Activated T-cell treated with anti-CD3 and anti-CD28 coated beads, Interleukin-2, amount 50 U/mL, for 4 hours (primary cell): ENCODE measurements at places on chromosomes 3 and 15.

DNA sequence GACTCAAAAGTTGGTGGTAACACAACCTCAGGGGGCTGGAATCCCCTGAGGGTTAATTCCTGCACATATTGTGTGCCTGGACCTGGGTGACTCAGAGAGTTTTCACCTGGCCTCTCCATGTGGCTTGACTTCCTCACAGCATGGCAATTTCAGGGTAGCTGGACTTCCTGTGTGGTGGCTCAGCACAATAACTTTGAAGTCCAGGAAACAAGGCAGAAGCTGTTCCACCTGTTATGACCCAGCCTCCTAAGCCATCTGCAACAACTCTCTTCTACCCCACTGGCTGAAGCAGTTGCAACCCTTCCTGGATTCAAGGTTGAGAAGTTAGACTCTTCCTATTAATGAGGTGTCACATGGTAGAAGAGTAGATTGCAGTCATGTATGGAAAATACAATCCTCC, 58.4 kb downstream of the EDEM1 start:
- DNase-seq = no peak

- no peak for DNase-seq
Measured at GRCh38 chr15:83323296-83323711, 38.8 kb upstream of the BNC1 start.

DNA sequence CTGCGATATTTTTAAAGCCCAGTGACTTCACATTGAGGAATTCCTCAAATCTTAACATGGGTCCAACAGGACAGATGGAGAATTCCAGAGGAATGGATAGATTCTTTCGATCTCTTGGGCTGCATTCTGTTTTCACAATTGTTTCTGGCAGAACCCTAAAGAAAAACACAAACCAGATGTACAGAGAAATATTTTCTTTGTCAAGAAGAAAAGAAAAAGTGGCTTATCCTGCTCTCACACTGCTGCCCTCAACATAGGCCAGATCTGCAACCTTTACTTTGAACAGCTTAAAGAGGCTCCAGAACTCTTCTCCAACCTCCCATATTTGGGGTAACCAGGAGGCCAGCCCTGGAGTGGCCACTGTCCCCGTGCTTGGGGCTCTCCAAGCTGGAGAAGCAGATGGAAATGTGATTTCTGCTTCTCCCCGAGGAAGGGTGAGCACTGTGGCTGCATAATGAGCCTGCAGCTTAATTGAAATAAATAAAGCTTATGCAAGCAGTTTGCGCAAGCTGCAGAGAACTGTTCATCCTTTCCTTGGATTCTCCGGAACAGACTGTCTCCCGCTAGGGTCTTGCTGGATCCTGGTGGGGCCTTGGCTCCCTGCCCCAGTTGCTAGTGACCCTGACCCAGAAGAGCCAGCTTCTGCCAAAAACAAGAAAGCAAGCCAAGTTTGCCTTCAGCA, 453.2 kb upstream of the PROK2 start:
- DNase-seq = no peak

GRCh38 chr3:15271785-15272381, 60.5 kb downstream of the SH3BP5 start:
- DNase-seq = peak; percentile 81

DNA sequence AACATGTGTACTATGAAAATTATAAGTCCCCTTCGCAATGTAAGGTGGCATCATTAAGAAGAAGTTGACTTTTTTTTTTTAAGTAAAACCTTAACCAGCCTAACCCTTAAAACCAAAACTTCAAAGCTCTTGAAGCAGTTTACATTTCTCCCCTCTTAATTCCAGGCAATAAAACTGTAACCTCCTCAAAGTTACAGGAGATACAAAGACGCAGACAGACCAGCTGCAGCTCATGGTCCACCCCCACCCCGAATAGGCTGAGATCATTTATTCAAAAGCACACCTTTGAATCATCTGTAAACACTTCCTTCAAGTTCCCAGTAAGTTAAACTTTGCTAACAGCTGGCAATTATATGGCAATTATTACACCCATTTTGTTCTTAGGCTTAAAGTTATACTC, 414.5 kb downstream of the ERC2 start:
- DNase-seq = no peak

- no peak for DNase-seq
Measured at GRCh38 chr3:193688834-193689714, 96.1 kb downstream of the OPA1 start.

DNA sequence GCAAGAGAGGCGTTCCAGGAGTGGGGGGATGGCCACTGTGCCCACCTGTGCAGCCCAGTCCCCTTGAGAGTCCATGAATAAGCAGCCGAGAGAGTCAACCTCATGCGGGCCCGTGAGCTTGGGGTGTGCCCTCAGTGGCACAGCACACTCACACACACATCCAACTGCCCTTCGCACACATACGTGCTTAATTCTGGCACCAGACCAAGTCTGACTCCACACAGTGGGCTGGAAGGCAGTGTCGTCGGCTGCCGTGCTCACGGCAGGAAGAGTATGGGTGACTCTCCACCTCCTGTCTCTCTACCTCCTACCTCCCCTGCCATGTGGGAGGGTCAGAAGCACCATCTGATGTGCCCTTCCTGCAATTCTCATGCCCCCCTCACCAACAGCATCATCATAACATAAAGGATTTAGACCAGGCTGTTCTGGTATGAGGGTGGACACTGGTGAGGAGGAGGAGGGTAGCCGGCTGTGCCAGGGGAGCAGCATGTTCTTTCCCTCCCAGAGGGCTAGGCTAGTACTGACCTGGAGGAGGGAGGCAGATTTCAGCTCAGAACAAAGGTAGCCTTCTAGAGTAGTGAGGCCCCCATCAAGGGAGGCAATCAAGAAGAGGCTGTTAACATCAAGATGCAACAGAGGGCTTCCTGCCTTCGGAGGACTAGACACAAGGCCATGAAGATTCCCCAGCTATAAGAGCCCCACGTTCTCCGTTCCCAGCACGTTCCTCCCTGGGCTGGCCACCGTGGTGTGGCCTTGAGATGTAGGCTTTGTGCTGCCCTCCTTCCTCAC, 5.3 kb upstream of the STRA6 start:
- no peak for DNase-seq

- peak; percentile 80 for DNase-seq
Measured at GRCh38 chr3:47164007-47164881, at the start of gene SETD2. Gene SETD2 (minus strand): TSS chr3:47164113. CDS start chr3:47163924, 189 bp downstream.

DNA sequence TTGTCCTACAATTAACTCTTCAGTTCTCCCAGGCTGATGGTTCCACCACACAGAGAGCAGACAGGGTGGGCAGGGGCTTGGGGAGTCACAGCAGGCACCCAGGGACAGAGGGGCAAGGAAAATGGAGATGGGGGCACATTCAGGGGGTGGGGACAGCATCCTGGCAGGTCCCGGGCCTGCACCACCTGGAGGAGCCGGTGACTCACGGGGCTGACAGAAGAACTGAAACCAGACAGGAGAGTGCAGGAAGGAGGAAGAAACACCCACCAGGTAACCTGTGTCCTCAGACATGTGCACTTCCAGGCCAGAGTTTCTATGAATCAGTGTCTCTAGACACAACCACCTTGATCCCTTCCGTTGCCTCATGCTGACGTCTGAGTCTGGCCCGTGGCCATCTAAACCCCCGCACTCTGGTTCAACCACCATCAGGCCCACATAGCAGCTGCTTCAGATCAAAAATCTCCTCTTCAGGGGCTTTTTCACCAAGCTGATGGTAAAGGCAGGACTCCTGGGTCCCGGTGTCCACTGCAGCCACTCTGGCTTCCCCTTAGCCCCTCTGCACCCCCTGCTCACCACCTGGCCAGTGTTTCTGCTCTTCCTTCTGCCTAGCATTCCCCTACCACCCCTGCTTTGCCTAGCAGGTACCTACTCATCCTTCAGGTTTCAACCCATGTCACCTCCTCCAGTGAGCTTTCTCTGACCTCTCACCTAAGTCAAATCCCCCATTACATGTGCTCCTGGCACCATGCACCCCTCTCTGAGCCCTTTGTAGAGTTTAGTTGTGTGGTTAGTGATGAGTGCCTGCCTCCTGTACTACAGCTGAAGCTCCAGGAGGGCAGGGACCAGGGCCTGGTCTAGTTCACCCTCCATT, 16.5 kb upstream of the CYP11A1 start:
- peak; percentile 65 for DNase-seq

- DNase-seq = peak; percentile 67
Measured at GRCh38 chr15:31326875-31327668, 437 bp downstream of the KLF13 start.

DNA sequence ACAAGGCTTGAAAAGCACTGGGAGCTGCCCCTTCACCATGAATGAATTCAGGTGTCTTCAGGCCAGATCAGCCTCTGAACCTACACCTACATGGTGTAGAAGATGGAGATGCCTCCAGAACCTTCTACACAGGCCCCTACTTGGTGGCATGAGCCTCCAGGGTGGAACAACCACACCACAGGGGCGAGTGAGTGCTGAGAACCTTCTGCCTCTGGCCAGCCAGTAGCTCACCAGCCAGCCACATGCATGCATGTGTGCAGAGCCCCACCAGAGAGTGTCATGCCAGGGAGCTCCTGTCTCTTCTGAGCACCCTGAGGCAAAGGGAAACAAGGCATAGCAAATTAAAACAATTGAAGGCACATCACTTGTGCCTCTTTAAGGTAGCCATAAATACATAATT, 161.8 kb upstream of the TOPAZ1 start:
- DNase-seq = no peak

DNA sequence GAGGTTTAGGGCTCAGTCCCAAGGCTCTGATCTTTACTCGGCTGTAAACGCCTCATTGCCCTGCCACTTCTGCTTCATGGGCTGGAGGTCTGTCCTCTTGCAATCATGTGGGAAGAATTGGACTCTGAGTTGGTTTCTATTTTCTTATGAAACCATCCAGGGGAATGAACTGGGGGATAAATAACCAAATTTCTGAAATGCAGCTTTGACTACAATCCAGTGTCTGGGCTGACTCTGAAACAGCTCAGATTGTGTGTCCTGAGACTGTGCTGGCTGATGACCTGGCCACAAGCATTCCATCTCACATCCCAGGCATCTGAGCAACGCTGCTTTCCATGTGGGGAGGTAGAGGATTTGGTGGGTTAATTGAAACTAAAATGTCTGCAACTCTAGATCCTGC, 71.0 kb upstream of the GALNT15 start:
- DNase-seq = no peak

DNA sequence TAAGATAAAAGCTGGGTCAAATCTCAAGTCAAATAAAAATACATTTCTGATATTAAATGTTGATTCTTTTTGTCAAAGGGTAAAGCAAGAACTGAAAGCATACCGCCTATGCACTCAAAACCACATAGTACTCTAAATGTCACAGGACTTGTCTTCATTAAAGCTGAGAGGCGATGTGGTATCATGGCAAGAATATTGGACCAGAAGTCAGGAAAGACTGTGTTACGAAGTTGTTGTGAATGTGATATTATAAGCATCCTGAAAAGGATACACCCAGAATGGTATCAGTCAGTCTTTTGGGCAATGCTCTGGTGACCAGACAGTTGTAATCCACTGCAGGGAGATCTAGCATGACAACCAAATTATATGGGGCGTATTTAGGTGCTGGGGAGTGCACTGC, 33.8 kb downstream of the TIGIT start:
- no peak for DNase-seq
